ENCODE measurements at places on chromosomes 1 and 21.

DNA sequence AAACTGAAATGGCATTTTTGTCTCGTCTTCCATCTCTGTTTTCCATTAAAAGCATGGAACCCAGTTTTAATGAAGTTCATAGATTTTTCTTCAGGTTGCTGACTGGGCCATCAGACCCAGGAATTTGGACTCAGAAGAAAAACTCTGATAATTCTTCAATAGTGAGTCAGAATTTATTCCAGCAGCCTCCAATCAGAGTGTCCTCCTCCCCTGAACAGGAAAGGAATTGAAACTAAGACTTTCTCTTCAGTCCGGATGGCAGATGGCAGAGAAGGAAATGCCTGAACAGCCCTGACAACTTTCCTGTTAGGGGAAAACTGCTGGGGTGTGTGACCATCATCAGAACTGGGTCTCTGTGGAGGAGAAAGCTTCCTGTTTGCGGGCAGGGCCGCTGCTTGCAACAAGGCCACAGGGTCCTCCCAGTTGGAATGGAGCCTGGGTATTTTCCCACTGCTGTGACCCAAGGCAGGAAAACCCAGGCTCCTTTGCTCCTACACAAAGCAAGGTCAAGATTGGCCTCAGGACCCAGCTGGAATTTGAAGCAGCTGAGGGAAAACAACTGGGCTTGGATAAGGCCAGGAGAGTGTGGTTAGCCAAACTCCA, 20.7 kb downstream of the CD34 start:
- no peak for DNase-seq

DNA sequence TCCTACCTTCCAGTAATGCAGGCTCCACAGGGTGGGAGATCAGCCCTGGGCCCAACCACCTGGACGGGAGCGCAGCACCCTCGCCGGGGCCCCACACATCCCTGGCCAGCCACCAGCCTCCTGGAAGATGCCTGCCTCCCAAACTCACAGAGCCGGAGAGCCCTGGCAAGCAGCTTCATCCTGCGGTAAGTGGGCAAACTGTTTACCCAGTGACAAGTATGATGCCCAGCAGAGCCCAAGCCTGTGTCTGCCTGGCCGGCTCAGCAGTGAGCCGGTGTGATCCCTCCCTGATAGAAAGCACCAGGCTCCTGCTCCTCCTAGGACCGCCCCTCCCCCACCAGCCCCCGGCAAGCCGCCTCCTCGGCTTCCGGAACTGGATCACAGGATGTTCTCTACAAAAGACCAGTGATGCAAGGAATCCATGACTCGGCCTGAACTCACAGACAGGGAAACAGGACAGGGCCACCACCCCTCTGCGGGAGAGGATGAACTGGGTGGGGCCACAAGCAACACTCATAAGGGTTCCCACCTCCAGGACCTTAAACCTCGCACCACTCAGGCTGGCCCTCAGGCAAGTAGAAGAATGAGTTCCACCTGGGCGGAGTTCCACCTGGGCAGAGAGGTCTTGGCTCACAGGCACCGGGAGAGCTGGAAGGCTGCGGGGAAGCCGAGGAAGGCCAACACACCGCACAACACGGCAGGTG, 7.9 kb downstream of the ACOT7 start:
- DNase-seq: peak; percentile 32

- no peak for DNase-seq
Observed at GRCh38 chr1:224676551-224676950, 60.4 kb downstream of the CNIH3 start.

GRCh38 chr21:44299458-44300261, at the start of gene PFKL:
TSS of gene PFKL (plus strand) at chr21:44300053. CDS start at chr21:44300106, 53 bp downstream.
- DNase-seq: peak; percentile 53
